ENCODE measurements at places on chromosomes 11 and 22. TPM values are rescaled to one million over a fixed set of nuclear protein-coding genes. Genes with fewer than 3 reads are reported as not detected.

The TNNI2 gene
- total RNA-seq = not detected

The OR5P2 gene
- total RNA-seq = not detected

The MRPL48 gene
- total RNA-seq = 50.5 TPM

The KIRREL3 gene
- total RNA-seq = 5.1 TPM

The SERPING1 gene
- total RNA-seq = 1.8 TPM
